ENCODE measurements at places on chromosomes 7 and 10.

DNA sequence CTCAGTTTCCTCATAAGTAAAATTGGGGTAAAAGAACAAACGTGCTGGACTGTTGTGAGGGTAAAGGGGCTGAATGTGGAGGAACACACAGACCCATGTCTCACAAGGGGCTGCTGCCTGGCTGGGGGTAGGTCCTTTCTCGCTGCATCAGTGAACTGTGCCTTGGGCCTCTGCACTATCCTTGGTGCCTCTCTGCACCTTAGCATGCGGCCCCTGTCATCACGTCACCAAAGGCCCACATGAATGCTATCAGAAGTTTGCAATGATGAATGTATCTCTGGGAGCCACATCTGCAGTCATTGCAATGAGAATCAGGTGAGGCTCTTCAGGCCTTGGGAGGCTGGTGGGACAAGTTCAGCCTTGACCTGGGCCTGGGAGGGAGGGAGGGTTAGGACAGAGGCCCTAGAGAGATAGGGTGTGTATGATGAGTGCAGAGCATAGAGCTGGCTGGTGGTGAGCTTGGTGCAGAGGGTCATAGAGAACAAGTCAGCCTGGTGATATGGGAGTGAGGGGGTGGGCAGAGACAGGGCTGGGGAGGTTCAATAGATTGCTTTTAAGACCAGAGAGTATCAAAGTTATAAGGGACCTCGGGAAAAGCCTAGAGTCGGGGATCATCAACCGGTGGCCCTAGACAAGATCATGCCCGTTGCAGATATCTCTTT, 308.4 kb downstream of the RPS24 start:
- DNase-seq, result no peak

DNA sequence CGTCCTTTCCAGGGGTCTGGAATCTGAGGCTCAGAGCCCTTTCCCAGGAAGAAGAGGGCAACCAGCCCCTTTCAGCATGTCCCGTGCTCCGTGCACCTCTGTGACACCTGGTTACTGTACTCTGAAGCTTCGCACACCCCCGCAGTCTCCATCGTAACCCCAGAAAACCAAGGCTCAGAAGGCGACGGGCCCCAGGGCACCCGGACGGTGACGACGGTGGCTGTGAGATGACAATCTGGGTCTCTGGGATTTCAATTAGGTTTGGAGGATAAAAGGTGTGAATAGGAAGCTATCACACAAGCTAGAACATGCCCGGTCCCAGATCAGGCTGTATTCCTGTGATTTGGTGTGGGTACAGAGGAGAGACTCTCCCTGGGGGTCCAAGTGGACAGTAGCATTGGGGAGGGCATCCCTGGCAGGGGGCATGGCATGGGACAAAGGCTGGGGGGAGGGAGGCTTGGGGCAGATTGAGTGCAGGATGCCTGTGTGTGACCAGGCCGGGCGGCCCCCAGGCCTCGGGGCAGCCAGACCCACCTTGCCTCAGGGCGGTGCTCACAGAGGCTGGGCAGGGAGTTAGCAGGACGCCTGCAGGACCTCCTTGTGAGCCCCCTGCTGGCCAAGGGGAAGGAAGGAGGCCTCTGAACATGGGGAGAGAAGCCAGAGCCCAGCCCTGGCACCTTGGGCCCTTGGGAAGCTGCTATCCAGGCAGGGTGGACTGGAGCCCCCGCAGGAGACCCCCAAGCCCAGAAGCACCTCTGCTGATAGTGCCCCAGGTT, 23.4 kb upstream of the PSMG3 start:
- DNase-seq, result no peak

DNA sequence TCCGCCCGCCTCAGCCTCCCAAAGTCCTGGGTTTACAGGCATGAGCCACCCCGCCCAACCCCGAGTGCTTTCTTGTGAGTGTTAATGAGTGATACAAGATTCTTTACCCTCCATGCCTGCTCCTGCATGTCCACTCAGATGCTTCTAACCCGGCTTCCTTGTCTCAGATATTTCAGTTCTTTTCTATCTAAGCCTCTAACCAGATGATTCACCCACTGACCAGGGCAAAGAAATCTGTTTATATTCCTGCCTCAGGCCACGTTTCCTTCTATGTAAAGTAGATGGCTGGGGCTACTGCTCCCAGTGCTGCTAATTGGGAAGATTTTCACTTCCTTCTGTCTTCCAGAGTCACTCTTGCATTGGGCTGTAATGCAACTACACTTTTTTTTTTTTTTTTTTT, 395.1 kb upstream of the ANKRD30A start:
- no peak for DNase-seq

DNA sequence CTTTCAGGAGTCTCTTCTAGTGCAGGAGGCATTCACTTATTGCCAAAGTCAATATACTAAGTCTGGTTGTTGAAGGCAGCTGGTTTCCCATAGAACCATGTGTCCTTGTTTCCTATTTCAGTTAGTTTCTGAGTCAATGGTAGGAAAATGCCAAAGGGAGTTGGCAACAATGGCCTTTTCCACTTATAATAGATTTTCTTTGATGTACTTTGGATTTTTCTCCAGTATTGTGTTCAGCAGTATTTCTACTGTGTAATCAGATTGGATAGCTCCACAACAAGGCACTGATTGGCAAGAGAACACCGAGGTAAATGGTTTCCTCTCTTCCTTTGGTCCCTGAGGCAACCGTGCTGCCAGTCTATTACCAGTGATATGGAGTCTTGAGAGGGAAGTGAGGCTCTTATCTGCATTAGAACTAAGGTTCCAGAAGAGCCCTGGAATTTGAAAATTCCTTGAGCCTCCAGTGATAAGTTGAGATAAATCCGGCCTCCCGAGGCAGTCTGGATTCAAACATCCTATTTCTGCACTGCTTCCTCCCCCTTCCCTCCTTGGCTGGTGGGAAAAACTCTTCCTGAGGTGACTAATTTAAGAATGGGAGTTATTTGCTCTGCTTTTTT, 7.9 kb upstream of the SEPTIN7 start:
- DNase-seq, result no peak

GRCh38 chr10:78785991-78786390, 282.8 kb upstream of the ZMIZ1 start:
- no peak for DNase-seq

DNA sequence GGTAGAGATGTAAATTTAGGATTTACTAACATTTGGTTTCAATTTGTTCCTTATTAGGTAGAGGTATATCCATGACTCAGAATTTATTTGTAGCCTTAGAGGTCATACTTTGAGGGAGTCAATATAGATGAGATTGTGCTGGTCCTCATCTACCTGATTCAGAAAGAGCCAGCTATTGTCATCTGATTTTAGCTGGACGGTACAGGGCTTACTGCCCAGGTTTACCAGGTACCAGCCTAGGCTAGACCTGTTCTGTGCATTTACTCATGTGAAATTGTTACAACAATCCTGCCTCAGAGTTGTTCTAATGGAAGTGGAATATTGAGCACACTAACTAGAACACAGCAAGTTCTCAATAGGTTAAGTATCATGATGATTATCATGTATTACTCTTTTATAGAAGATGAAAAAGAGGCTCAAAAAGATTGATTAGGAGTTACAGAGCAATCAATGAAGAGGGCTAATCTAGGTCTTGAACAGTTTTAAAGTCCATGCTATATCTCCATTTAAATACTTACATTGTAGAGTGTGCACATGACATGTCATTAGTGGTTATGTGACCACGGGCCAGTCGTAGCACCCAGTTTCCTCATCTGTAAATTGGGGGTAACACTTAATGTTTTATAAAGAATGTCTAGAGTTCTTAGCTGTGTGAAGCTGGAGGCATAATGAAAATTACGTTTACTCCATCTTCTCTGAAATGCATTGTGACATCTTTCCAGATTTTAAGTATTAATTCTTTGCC, 42.1 kb downstream of the TRIM24 start:
- no peak for DNase-seq

- DNase-seq, result no peak
Measured at GRCh38 chr10:110358869-110359629, 54.3 kb upstream of the SMNDC1 start.

DNA sequence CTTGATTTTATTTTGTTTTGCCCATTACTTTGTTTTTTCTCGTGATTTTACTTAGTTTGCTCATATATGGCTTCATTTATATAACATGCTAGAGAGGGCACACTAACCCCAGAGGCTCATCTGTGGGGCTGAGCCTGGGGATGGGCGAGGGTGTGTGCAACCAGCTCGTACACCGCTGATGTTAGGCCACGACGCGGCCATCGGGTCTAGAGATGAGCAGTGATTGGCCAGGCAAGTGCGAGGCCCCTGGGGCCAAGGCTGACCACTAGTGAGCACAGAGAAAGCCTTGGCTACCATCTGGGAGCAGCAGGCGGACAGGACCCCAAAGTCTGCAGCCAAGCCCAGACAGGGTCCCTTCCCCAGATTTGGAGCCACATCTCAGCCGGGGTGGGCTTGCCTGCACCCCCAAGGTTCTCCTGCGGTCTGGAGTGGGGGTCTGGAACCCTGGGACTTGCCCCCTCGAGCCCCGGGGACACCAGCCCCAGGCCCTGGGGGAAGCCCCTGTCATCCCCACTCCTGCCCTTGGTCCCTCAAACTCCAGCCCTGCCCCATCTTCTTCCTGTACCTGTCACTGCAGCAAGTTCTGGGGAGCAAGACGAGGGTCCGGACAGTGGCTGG, 3.7 kb downstream of the FUOM start:
- no peak for DNase-seq

- DNase-seq, result no peak
Measured at GRCh38 chr10:23037561-23037960, 57.8 kb upstream of the MSRB2 start.

DNA sequence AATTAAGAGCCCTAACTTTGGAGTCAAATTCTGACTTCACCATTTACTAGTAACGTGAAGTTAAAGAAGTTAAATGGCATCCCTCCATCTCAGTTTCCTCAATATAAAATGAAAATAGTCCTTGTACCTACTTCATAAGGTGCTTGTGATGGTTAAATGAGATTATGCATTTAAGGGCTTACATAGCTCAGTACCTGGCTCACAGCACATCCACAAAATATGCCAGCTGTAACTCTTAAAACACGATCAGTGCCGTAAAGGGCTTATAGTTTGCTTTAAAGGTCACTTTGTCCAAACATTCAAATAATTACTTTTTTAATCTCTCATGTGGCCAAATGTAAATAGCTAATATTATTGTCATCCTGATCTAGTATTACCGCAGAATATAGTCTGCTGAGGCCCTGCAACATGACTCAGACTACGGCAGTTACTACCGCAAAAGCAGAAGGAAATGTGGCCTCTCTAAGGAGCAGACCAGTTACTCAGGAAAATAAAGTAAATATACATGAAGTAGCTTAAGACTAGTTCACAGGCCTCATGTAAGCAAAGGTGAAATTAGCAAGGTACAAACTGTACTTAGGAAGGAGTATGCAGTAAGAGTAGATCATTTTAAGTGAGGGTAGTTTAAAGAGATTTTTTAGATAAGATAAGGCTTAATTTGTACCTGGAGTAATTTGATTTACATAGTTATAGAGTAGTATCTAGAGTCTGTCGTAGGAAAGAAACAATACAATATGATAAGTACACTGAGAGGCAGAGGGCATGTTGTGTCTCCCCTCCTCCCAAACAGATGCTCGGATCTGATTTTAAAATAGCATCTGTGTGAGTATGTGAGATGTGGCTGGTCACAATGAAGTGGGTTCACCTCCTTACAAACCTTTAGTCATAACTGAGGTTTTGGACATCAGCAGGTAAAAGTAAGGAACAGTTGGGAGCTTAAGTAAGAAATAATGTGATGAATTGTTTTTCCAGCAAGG, 13.1 kb downstream of the CASP2 start:
- DNase-seq, result no peak

DNA sequence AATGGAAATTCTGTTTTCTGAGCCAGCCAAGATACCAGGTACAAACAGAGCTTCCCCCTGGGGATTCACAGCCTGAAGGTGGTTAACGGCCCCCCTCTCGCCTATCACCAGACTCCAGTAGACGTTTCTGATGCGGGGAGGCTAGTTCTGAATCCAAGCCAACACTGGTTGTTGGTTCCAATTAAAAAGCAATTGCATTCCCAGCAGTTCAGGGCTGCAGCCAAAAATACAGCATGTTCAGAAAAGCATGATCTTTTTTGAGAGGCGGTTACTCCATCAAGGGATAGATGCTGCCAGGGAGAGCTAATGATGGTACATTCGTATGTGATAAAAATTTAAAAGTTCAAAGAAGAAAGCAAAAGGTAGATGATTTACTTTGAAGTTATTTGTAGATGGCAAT, 481.0 kb downstream of the GALNT17 start:
- no peak for DNase-seq

GRCh38 chr10:47044741-47045140, 133.5 kb downstream of the PTPN20 start:
- DNase-seq, result no peak

- DNase-seq, result no peak
Measured at GRCh38 chr10:86876748-86877147, 80.7 kb downstream of the MMRN2 start.

DNA sequence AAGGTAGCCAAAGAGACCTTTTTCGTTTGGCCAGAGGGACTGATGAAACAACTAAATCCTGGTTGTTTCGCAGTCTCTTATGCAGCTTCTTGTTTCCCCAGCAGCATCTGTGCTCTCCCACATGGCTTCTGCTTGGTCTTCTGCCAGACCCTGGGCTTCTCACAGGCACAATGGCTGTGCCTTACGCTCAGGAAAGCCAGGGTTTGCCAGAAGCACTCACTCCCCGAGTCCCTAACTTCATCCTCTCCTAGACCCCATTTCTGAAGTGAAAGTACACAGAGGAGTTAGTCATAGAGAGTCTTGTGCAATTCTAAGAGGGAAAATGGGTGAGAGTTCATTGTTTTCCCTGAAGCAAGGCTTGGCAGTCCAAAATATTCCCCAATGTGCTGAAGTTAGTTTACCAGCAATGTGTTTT, 121.7 kb downstream of the EVX1 start:
- DNase-seq, result no peak

GRCh38 chr7:73716318-73716890, 3.1 kb downstream of the STX1A start:
- no peak for DNase-seq

- DNase-seq, result no peak
Measured at GRCh38 chr10:19638182-19638895, 177.9 kb upstream of the PLXDC2 start.

DNA sequence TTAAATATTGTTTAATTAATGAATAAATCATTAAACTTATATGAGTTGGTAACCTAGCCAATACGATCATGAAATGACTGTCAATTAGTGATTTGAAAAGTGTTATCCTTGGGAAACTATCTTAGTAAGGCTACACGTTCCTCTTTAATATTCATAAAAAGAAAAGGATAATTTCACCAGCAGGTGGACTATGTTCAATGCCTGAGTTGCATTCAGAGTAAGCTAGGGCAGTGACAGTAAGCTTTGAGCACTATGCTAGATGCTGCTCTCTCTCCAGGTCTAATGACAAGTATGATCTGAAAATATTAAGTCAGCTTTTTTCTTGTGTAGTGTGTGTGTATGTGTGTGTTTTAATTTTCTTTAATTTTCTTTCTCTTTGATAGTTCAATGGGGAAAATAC, 486.3 kb upstream of the PCDH15 start:
- DNase-seq, result no peak

GRCh38 chr10:5983774-5984173, 6.4 kb upstream of the IL15RA start:
- no peak for DNase-seq

DNA sequence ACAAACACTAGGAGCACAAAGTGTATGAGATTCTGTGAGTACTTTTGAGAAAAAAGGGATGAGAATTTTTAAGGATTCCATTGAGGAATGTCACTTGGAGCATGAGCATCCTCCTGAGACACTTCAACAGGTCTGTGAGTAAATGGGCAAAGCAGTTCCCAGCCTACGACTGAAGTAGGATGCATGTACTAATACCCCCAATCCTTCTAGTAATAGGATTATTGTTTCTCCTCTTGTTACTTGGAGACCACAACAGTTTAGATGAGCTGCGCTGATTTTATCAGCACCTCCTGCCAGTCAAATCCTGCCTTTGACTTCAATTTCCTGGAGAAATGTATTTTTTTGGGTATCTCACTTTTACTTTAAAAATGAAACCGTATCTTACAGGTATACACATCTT, 820 bp downstream of the BBS9 start:
- DNase-seq, result no peak

Data from cortex of kidney (tissue), 1 donor.